ENCODE measurements at places on chromosomes 4 and X.
A peak's percentile ranks its signal among the peaks of the same experiment; 100 is the strongest.

- DNase-seq: no peak
Observed at GRCh38 chr4:175087145-175087544, 169.0 kb downstream of the ADAM29 start.

GRCh38 chrX:850471-850916 is 219.9 kb downstream of the SHOX start:
- no peak for DNase-seq

- DNase-seq: peak; percentile 15
Observed at GRCh38 chr4:65089666-65090065, 580.6 kb downstream of the EPHA5 start.

DNA sequence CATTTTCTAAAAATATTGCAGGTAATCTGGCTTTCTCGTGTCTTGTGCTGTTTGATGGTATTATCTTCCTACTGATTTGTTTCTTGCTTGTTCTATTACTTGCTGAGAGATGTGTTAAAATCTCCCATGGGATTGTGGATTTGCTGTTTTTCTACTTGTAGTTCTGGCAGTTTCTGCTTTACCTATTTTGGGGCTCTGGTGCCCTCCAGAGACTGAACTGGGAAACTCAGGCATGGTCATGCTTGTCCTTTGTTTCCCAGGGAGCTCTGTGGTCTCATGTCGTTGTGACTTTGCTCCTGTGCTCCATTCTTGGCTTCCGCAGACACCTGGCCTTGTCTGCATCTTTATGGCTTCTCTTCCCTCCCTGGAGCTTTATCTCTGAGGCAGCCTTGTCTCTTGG is 39.5 kb downstream of the NSD2 start:
- DNase-seq: peak; percentile 70

DNA sequence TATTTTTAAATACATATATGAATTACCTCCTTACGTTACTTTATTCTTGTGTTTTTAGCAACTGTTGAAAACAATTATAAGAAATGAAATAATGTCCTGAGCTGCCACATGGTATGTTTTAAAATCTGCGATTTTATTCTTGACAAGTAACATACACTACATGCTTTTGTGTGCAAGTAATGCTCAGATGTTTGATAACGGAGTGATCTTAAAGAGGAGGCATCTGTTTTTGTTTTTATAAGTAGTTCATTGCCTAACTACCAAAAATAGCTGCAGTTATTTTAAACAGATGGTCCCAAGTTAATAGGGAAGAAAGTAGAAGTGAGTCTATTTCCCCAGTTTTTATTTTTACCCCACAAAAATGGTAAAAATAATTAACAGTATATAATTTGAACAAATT is 55.2 kb downstream of the GAB1 start:
- no peak for DNase-seq

DNA sequence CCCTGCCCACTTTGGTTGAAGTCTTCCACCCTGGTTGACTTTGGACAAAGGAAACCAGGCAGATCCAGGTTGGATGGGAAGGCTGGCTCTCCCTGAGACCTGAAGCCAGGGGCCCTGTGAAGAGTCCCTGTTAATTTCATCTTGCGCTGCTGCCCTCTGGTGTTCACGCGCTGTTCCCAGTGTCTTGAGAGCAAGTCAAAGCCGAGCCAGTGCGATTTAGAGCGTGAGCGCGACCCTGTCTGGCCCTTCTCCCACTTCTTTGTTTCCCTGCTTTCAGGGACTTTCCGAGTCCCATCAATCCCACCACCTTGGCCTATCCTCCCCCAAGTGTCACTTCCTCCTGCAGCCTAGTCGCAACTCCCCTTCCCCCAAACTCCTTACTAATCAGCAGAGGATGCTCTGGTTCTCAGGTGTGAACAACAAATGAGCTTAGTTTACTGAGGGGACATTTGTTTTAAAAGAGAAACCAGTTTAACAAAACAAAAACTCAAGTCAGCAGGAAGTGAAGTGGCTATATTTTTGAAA is 25.8 kb upstream of the CHRNA9 start:
- peak; percentile 92 for DNase-seq

DNA sequence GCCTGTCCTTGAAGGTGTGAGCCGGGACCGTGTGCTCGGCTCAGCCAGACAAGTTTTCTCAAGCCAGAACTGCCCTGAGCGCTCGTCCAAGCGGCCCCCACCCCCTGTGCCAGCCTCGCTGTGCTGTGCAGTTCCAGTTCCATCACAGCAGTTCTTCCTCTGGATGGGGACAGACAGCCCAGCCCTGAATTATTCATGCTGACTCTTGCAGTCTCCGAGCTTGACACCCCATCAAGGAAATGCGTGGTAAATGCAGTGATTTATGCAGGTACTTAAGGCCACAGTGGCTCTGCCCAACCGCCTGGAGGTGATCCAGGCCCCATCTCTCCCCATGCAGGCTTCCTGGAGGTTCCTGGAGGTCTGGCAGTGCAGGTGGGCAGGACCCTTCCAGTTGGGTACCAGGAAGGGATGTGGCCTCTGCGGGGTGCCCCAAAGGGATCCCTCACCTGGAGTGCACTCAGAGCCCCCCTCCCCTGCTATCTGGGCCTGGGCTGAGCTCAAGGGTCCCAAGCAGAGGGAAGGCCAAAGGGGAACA is 44.8 kb upstream of the HMX1 start:
- DNase-seq: no peak

- no peak for DNase-seq
Observed at GRCh38 chr4:153206534-153206933, 2.3 kb downstream of the TRIM2 start.

GRCh38 chrX:155744534-155744933 is 131.8 kb upstream of the TMLHE start:
- DNase-seq: no peak

GRCh38 chr4:171779301-171779700 is 33.9 kb upstream of the GALNTL6 start:
- no peak for DNase-seq

GRCh38 chr4:95084584-95084983 is 326.8 kb downstream of the BMPR1B start:
- peak; percentile 70 for DNase-seq
